ENCODE measurements at places on chromosomes 4 and X.

DNA sequence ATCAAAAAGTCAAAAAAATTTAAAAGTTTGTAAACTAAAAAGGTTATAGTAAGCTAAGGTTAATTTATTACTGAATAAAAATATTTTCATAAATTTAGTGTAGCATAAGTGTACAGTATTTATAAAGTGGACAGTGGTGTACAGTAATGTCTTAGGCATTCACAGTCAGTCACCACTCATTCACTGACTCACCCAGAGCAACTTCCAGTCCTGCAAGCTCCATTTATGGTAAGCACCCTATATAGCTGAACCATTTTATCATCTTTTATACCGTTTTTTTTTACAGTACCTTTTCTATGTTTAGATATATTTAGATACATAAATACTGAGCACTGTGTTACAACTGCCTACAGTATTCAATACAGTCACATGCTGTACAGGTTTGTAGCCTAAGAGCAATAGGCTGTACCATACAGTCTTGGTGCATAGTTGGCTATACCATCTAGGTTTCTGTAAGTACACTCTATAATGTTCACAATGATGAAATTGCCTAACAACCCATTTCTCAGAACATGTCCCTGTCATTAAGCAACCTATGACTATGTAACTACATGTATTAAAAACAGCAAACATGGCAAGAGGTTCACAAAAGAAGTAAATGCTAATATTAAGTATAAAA lies 18.6 kb downstream of the ACSL4 start:
- DNase-seq, result no peak

GRCh38 chrX:97009391-97009790 lies 125.7 kb downstream of the RPA4 start:
- DNase-seq, result no peak

DNA sequence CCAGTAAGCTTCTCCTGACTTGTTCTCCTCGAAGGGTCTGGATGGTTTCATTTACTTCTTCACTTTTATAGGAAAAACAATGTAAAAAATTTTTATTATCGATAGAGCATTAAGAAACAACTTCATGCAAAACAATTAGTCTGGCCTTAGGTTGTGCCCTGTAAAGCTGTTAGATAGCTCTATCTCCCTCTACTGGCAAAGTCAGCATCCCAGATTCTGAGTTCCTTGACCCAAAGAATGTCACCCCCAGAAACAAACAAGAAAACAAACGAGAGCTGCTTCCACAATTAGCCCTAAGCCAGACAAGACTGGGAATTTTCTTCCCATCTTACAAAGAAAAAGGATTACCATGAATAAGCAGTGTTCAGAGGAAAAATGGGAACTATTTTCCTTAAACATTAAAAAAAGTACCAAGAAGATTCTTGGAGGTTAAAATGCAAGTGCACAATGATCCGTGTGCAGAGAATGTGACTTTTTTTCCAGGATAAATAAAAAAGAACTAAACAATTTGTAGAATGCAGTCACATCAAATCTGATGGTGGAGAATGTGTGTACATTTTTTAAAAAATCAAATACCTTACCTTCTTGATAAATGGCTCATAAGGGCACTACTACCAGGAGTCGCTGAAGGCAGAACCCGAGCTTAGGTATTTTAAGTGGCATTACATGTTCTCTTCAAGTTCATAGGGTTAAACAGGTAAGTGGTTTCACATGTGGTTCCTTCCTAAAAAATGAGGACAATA lies 293.2 kb downstream of the FBXO8 start:
- DNase-seq, result no peak

DNA sequence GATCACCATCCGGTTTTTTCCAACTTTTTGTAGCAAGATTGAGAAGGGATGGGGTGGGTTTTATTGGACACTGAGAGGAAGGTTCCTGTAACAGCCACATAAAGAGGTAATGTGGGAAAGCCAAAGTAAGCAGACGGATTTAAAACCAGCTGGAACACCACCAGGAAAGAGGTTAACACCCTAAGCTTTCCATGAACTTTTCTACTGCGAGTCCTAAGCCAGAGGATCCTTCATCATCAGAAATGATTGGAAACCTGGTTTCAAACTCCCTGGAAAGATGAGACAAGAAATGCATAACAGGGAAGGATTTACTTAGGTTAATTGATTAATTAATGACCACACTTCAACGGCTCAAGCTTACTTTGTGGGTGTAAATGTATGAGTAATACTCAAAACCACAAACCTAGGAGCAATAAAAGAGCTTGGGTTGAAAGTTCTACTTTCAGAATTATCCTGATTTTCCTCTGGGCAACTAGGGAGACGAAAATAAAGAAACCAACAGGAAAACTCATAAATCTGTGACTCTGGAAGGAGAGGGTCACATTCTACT lies 91.5 kb downstream of the COX18 start:
- no peak for DNase-seq

DNA sequence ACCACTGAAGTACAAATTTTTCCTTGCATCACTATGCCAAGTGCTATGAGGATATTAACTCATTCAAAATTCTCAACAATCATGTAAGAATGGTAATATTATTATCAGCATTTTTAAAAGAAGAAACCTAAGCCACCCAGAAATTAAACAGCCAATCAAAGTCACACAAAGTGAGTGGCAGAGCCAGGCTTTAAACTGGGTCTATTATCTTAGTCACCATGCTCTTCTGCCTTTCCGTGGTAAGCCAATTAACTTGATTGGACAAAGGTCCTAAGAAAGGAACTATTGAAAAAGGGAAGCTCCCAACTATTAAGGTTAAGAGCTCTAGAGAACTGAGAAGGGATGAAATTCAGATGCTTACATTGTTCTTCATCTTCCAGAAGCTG lies 111.5 kb downstream of the ASB9 start:
- DNase-seq, result no peak

GRCh38 chrX:120727911-120728310 lies 98.1 kb upstream of the C1GALT1C1 start:
- DNase-seq, result no peak

- no peak for DNase-seq
These were observed 13.4 kb upstream of the RNF175 start for GRCh38 chr4:153773236-153773690.

DNA sequence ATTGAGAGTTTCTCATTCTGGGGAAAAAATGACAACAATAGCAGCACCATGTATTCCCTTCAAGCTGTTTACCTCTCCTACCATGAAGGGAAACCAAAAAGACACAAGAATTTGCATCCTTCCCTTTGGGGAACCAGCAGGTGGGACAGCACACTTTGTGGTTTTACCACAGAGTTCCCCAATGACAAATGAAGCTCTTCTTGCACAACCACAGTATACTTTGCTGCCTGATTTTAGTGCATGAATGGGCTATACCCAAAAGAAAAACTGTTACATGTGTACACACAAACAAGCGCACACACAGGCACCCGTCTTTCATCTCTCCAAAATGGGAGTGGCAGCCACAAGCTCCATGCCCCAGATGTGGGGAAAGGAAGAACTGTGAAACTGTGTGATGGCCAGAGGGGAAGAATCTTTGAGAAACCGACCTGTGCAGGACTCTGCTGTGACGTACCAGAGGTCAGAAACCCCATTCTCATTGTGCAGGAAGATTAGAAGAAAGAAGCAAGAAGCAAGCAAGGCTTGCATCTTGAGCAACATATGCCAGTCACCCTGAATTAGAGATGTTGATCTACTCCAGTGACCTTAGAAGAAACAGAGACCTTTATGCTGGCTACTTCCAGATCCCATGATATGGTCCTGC lies 2.7 kb upstream of the MAML3 start:
- peak; percentile 46 for DNase-seq

DNA sequence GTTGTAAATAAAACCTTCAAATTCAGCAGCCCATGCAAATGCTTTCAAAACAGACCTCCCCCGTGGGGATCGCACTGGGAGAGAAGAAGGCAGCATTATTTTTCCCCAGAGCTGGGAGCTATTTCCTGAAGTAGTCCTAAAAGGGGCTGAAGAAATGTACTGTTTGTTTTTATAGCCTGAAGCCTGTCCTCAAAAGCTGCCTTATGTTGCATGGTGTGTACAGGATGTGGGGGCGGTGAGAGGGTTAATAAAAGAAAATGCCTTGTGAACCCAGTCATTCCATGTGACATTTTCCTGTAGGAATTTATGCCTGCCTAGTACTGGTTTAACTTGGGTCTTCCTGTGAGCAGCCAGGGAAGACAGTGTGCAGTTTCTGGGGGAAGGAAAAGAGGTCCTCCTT lies 144.1 kb downstream of the SOWAHB start:
- no peak for DNase-seq

GRCh38 chr4:42345962-42346544 lies 51.2 kb upstream of the SHISA3 start:
- DNase-seq, result no peak

DNA sequence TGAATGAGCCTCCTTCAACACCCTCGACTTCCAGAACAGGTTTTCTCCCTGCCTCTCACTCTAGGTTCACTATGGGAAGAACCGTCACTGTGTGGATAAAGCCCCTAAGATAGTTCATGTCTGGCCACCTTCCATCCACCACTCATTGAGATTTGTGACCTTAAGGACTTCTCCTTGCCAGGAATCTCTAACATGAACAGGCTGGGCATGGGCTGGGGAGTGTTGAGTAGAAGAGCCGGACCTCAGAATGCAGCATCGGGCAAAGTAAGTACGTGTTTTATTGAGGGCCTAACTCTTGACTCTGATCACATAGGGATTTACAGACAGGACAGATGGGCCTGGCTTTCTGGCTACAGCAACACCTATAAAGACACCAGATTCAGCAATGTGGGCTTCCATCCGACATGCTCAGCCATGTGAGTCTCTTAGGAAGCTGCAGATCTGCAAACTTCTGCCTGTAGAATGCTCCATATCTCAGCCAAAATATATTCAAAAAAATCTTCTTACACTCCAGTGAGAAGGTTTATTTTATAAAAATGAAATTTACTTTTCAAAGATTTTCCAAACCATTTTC lies 26.4 kb upstream of the TRIM60 start:
- no peak for DNase-seq

DNA sequence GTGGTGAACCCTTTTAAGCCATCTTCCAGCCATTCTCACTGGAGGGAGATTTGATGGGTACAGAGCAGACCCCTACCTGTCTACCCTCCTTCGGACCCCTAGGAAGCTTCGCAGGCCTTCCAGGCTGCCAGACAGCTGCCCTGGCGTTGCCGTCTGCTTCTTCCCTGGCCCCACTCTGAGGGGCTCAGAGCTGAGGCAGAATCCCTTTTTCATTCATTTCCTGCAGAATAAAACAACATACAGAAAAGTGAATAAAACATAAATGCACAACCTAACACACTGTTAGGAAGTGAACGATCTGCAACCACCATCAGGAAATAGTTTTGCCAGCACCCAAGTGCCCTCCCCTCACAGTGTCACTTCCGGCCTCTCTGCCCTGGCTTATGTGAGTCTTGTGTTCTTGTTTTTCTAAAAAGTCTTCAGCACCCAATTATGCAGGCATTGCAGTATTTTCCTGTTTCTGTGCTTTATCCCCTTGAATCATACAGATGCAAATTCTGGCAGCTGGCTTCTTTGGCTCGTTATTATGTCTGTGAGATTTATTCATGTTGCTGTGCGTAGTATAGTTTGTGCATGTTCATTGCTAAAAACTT lies 5.6 kb upstream of the ADD1 start:
- DNase-seq, result peak; percentile 78

- no peak for DNase-seq
These were observed 253.5 kb downstream of the PCDH10 start for GRCh38 chr4:133402616-133403015.

- no peak for DNase-seq
These were observed 8.5 kb upstream of the KLHL34 start for GRCh38 chrX:21666679-21667078.

- no peak for DNase-seq
These were observed 100.6 kb downstream of the KCNIP4 start for GRCh38 chr4:21848021-21848420.

Data from KG1 (cell line).